ENCODE measurements at places on chromosomes 16 and 17.
A peak's percentile ranks its signal among the peaks of the same experiment; 100 is the strongest.

- DNase-seq = no peak
These were observed 247.0 kb upstream of the CCL2 start for GRCh38 chr17:34008125-34008524.

- DNase-seq = no peak
These were observed 57.0 kb downstream of the PITPNC1 start for GRCh38 chr17:67434061-67434525.

DNA sequence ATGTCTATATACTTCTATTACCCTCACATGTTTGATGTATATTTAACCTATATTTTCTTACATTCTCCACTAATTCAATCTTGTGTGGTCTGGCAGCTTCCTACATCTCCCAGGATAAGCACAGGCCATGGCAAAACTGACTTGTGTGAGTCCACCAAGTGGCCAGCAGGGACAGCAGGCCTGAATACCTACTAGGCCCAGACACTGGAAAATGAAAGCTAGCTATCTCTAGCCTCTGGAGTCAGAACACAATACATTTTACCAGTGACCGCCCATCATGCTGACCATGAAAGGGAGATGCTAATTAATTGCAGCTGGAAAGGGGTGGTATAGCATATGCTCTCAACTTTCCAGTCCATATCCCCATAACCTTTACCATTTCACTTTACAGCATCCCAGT is 132.3 kb downstream of the PCTP start:
- no peak for DNase-seq

DNA sequence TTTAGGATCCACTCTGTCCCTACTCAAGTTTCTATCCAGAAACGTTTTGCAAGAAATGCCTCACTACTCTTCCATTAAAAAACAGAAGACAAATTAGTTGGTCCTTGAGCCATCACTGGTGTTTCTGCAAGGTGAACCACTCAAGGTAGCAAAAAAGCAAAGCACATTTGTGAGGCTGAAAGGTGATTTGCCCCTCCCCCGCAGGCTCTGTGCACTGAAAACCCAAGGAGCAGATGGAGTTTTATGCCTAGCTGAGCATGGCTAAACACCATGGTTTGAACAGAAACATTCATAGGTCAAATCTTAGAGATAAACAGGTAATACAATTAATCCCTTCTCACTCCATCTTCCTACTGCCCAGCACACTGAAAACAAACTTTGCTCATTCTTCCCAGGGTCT is 538.2 kb upstream of the CDH5 start:
- peak; percentile 51 for DNase-seq

DNA sequence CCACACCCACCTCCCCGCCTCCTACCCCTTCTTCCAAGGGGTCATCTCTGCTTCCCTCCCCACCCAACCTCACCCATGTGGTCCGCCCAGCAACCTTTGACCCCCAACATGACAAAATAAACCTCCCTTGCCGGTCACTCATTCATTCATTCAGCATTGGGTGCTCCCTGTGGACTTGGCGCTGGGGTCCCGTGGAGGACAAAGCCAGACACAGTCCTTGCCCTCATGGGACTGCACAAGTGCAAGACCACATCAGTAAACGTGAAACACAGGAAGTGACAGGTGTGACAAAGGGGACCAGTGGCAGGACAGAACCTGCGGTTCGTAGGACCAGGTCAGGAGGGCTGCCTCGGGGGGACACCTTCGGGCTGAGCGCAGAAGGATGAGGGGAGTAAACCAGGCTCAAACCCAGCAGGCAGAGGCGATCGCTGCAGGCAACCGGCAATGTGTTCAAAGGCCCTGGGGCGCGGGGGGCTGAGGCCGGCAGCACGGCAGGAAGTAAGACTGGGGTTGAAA is 185.4 kb downstream of the SEC14L1 start:
- no peak for DNase-seq

GRCh38 chr16:4266372-4266771 is 6.5 kb downstream of the TFAP4 start:
- peak; percentile 74 for DNase-seq

- no peak for DNase-seq
These were observed 73.2 kb upstream of the CDH5 start for GRCh38 chr16:66293207-66293735.

DNA sequence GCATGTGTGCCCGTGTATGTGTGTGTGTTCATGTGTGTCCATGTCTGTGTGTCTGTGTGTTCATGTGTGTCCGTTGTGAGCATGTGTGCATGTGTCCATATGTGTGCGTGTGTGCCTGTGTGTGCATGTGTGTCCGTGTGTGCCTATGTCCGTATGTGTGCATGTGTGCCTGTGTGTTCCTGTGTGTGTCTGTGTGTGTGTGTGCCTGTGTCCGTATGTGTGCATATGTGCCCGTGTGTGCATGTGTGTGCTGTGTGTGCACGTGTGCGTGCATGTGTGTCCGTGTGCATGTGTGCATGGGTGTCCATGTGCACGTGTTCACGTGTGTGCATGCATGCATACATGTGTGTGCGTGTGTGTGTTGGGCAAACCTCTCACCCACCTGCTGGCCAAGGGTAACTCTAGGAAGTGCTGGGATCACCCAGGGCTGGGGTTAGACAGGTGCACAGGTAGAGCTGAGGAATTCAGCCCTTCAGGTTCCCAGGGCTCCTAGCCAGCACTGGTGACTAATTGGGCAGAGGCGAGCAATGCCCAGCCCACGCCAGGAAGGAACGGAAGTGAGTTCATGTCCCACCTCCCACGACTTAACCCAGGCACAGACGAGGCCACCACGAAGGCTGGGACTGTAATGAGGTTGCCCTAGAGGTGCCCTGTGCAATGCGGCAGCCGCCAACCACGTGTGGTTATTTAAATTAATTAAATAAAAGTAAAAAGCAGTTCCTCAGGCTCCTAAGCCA is 8.2 kb upstream of the CSNK1D start:
- DNase-seq = no peak

DNA sequence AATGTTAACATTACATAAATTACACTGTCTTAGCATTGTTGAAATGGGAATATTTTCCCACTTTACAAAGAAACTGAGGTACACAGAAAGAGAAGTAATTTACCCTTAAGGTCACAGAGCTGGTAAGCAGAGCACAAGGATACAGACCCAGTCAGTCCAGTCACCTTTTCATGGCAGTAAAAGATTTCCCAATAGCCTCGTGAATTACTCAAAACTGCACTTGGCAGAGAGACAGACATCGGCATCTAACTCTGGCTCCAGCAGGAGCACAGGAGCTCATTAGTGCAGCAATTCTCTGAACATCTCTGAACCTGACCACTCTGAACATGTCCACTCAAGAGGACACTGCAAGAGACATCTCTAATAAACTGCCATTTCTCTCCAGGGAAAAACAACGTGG is 3.1 kb downstream of the TEX2 start:
- DNase-seq = no peak

DNA sequence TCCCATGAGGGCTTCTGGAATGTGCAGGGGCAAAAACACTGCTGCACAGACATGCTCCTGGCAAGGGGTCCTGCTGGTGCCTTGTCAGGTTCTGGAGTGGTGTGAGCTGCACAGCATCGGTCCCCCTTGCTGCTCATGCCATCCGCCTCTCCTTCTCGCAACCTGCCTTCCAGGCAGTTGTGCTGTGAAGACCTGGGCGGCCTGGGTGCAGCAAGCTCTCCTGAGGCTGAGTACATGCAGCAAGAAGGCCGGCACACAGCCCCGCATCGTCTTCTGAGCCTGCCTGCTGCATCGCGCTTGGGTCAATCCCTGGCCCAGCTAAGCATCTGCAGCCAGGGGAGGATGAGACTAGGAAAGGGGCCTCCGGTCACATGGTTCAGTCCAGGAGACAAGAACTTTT is 478 bp upstream of the TRPV1 start:
- no peak for DNase-seq

GRCh38 chr17:27572665-27573064 is 58.3 kb upstream of the LGALS9 start:
- no peak for DNase-seq

DNA sequence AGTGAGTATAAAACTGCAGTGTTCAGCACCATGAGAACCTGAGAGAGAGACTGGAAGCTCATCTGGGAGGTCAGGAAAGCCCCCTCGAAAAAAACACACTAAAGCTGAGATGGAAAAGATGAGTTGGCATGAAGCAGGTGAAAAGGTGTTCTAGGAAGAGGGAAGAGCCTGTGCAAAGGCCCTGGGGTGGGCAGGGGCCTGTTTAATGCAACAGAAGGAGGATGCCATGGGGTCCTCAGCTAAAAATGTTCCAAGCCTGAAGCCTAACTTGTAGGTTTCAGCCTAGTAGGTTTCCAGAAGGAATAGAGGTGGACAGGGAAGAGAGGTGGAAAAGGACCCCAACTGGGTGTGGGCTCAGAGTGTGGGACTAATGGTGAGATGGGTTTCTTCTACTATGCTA is 242.3 kb upstream of the ZFHX3 start:
- DNase-seq = no peak

GRCh38 chr17:17541640-17542001 is 45.4 kb upstream of the RASD1 start:
- DNase-seq = no peak

DNA sequence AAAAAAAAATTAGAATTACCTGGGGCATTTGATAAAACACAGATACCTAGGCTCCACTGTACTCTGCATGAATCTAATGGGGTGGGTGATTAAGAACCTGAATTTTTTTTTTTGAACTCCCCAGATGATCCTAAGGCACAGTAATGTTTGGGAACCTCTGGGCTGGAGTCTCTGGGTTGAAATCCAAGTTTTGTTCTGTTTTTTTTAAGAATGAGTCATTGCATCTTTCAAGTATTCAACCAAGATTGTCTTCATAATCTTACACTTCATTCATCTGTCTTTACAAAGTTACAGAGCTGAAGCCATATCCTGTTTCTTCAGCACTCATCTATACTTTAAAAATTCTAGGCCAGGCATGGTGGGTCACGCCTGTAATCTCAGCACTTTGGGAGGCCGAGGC is 52.6 kb downstream of the PIGL start:
- no peak for DNase-seq

DNA sequence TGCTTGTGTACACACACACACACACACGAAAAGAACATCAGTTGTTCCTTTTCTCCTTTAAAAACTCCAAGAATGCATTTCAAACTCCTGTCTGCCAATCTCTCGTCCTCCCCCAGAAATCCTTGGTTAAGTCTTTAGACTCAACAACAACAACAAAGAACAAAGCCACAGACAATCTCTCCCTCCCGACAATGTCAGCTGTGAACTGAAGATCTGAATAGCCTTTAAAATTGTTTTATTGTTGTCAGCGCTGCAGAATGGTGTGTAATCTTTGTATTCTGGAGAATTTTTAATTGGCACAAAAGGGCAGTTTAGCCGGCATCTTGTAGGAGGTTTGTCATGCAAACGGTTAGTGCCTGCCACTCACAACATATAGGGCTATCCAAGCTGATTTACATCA is 219.5 kb downstream of the MSI2 start:
- DNase-seq = no peak

DNA sequence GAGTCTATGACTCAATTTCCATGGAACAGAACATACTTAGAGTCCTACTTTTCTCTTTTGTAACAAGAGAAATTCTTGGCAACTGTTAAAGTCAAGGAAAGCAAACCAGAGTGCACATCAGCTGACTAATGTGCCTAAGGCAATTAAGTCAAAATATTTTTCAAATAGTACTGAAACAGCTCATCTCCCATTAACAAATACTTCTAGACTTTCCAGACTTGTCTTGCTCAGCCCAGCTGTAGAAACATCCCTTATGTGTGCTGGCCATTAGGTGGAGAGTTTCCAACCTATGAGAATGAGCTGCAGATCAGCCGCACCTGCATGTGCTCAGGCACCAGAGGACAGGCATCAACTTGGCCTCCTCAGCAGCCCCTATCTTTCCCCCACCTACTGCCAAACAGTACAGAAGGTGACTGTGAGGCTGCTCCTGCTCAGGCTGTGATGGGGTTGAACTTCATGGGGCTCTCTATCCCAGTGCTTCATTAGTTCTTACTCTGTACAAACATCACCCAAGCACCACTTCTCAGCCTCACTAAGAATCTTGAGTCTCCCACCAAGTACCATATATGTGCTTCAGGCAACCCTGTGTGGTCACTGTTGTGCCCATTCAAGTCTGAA is 32.2 kb downstream of the TEX2 start:
- DNase-seq = no peak

DNA sequence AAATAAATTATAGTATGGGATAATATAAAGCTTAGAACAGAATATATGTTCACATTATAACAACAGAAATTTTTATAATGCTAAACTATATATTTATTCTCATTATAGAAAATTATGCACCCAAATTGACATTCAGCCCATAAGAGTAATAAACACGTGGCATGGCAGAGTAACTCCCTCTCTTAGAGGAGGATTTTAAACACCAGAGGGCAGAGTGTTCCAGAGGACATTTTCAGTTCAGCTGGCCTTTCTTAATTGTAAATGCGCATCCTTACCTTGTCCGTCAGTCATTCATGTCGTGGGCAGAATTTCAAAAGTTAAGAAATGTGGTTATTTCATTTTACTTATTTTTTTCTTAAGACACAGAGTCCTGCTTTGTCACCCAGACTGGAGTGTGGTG is 147.1 kb downstream of the TANC2 start:
- peak; percentile 54 for DNase-seq

All from NCI-H82 (cell line).